Progenitor cell of endocrine pancreas (in vitro differentiated cells): ENCODE measurements at places on chromosomes 13 and 19. TPM values are rescaled to one million over a fixed set of nuclear protein-coding genes. Genes with fewer than 3 reads are reported as not detected.

DNA sequence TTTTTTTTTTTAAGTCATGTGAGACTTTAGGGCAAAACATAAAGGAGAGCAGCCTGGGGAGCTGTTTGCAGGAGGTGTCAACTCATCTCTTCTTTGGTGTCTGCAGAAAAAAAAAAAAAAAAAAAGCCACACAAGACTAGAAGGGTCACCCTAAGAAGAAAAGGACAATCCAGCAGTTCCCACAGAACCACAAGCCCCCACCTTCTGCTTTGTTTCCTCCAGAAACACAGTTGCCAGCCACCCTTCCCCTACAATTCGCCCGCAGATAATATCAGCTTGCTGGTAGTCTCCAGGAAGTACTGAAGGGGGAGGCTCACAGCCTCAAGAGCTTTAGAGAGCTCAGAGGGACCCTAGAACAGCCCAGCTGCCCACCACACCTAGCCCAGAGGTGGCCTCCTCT, 22.3 kb upstream of the ZBTB7A start:
- H3K4me3 ChIP-seq: no peak overlapping the region
- H3K36me3 ChIP-seq: peaks cover 5% of the 10 kb centered on the region
- no peaks in the 10 kb centered on the region for H3K27me3 ChIP-seq
- peaks cover 6% of the 10 kb centered on the region for H3K4me1 ChIP-seq

DNA sequence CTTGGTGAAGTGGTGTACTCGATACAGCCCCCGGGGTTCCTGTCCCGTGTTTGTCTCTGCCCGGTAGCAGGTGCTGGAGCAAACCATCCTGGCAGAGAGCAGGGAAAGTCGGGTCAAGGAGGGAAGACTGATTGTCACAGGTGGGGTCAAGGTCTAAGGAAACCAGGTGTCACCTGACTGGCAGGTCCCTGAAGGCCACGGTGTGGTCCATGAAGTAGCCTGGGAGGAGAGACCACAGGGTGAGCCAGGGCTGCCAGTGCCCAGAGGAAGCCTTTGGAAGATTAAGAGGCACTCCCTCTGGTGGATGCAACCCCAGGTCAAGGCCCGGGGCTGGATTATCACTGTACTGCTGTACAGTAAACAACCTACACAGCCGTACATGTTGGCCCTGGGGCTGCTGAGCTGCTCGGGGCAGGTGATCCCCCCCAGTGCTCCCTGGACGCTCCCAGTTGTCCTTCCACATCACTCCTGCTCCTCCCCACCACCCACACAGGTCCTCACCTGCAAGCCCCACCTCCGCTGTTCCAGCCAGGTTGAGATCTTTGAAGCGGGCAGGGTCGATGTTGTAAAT, 6.0 kb upstream of the CCER2 start:
- H3K27me3 ChIP-seq: no peaks in the 10 kb centered on the region
- H3K4me1 ChIP-seq: no peaks in the 10 kb centered on the region
- H3K36me3 ChIP-seq: peaks cover 12% of the 10 kb centered on the region

OR7D2 gene
- total RNA-seq: 1.2 and 1.8 TPM in 2 replicates

LGALS4 gene
- total RNA-seq: 2.7 and 3.7 TPM in 2 replicates

DMWD gene
- total RNA-seq: 99.4 and 108 TPM in 2 replicates
